ENCODE measurements at places on chromosomes 5 and 9. TPM values are rescaled to one million over a fixed set of nuclear protein-coding genes. Genes with fewer than 3 reads are reported as not detected.
A peak's percentile ranks its signal among the peaks of the same experiment; 100 is the strongest.

DNA sequence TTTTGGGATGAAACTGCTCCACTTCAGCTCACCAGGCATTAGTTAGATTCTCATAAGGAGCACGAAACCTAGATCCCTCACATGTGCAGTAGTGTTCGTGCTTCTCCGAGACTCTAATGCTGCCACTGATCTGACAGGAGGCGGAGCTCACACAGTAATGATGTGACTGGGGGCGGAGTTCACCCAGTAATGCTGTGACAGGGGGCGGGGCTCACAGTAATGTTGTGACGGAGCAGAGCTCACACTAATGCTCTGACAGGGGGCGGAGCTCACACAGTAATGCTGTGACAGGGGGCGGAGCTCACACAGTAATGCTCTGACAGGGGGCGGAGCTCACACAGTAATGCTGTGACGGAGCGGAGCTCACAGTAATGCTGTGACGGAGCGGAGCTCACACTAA is 27.1 kb upstream of the LRRC14B start:
- no peaks in the 10 kb centered on the region for H3K4me1 ChIP-seq
- no peak for DNase-seq
- H3K4me3 ChIP-seq: no peak overlapping the region

Gene FOXD4L3
- total RNA-seq: 0.13 TPM

GRCh38 chr5:59557572-59557971 is 336.0 kb downstream of the PDE4D start:
- no peaks in the 10 kb centered on the region for H3K27me3 ChIP-seq
- H3K36me3 ChIP-seq: no peaks in the 10 kb centered on the region
- H3K27ac ChIP-seq: no peak overlapping the region
- no peak for DNase-seq
- no peak overlapping the region for H3K4me3 ChIP-seq

- H3K27me3 ChIP-seq: peaks cover 12% of the 10 kb centered on the region
- DNase-seq: no peak
- no peaks in the 10 kb centered on the region for H3K36me3 ChIP-seq
- no peaks in the 10 kb centered on the region for H3K4me1 ChIP-seq
These were observed 56.9 kb upstream of the ALDH1A1 start for GRCh38 chr9:73009649-73010288.

GRCh38 chr5:72013766-72014624 is 93.3 kb upstream of the MAP1B start:
- no peak overlapping the region for H3K4me3 ChIP-seq
- no peak overlapping the region for H3K27ac ChIP-seq
- DNase-seq: no peak
- no peaks in the 10 kb centered on the region for H3K4me1 ChIP-seq

Gene C5orf63
- total RNA-seq: 6.4 TPM

DNA sequence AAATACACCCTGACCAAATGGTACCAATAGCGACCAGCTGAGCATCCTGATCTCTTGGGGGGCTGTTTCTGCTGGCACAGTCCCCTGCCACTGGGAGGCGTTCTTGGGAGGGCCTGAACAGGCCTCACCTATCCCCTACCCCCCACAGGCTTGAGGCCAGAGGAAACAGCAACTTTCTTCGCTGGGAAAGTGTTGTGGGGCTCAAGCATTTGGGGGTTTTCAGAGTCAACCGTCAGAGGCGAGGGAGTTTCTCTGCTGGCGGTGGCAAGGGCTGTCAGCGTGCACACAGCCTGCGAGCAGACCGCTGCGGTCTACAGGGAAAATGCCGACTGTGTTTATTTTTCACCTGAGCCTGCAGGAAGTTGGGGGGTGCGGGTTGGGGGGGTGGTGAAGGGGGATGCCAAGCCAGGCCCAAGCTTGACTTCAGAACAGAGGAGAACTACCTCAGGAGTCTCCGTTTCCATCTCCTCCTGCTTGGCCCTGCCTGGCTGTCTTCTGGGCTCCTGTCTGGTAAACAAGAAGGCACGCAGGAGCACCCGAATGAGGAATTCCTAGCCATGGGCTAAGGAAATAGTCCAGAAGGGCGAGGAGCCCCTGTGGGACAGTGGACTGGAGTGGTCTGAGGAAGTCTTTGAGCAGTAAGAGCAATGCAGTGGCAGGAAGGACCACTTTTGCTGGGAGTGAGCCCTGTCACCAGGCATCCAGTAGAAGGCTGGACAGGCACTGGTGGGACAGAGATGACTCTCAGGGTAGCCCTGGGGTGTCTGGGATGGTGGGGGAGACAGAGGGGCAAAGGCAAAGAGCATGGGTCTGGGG is 18.1 kb downstream of the TCF7 start:
- peaks cover 97% of the 10 kb centered on the region for H3K4me1 ChIP-seq
- H3K27me3 ChIP-seq: no peaks in the 10 kb centered on the region
- peaks cover 65% of the 10 kb centered on the region for H3K36me3 ChIP-seq

DNA sequence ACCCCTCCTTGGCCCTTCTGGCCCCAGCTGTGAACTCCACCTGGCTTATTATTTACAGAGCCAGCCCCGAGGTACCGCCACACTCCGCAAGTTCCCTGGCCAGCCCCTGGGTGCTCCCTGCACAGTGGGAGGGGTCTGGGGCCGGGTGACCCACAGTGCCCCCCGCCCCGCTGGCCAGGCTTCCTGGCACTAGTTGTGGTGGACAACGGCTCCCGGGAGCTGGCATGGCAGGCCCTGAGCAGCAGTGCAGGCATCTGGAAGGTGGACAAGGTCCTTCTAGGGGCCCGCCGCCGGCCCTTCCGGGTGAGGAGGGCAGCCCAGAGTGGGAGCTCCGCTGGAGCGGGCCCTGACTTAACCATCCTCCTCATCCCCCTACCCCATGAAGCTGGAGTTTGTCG is 3.9 kb downstream of the MAMDC4 start:
- no peak overlapping the region for H3K27ac ChIP-seq
- no peaks in the 10 kb centered on the region for H3K27me3 ChIP-seq
- no peak for DNase-seq
- H3K36me3 ChIP-seq: no peaks in the 10 kb centered on the region
- H3K4me1 ChIP-seq: no peaks in the 10 kb centered on the region
- H3K4me3 ChIP-seq: no peak overlapping the region

GRCh38 chr9:93112116-93112863 is 16.3 kb downstream of the CARD19 start:
- H3K4me1 ChIP-seq: peaks cover 28% of the 10 kb centered on the region
- H3K27ac ChIP-seq: no peak overlapping the region
- H3K27me3 ChIP-seq: no peaks in the 10 kb centered on the region
- no peak overlapping the region for H3K4me3 ChIP-seq
- DNase-seq: no peak

Gene NUTM2F
- total RNA-seq: not detected

GRCh38 chr5:53479590-53480415 is 626 bp upstream of the FST start:
- H3K36me3 ChIP-seq: no peaks in the 10 kb centered on the region
- peaks cover 59% of the 10 kb centered on the region for H3K27me3 ChIP-seq
- DNase-seq: peak; percentile 32
- peak overlapping the region; percentile 71 for H3K4me3 ChIP-seq

- H3K36me3 ChIP-seq: peaks cover 3% of the 10 kb centered on the region
- no peak overlapping the region for H3K27ac ChIP-seq
- DNase-seq: no peak
- no peak overlapping the region for H3K4me3 ChIP-seq
- no peaks in the 10 kb centered on the region for H3K4me1 ChIP-seq
These were observed 76.8 kb downstream of the SPEF2 start for GRCh38 chr5:35694481-35694880.

DNA sequence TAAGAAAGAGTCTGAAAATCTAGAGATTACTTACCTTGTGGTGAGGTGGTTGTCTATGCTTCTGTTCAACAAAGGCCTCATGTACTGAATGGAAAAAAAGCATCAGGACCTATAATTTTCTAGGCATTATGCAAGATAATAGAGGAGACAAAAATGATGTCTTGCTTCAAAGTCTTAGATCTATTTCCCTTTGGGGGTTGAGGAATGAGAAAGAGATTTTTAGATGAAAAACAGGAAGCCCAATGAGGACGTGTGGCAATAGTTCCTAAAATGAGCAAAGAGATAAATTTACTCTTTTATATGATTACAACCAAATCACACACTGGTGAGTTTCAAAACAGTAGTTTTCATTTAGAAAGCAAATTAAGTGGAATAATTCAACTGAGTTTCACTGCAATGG is 99.5 kb downstream of the GHR start:
- no peak overlapping the region for H3K4me3 ChIP-seq
- no peak overlapping the region for H3K27ac ChIP-seq
- peaks cover 4% of the 10 kb centered on the region for H3K27me3 ChIP-seq
- no peaks in the 10 kb centered on the region for H3K4me1 ChIP-seq
- no peak for DNase-seq

Gene PDE8B
- not detected for total RNA-seq

DNA sequence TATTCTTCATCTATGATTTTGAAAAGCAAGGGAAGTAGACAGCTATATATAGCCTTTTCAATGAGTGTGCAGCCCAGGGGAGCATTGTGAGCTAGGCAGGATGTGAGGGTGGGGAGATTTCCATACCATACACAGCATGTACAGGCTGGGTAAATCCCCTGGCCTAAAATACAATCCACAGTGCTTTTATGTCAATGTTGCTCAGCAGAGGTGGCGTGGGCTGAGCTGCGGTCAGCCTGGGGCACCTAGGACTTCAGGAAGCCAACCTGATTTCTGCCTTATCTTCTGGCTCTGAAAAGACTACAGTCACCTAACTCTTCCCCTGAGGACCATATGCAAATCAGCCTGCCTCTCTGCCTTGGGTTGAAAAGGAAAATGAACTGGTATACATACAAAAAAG is 6.3 kb upstream of the GARIN3 start:
- peak overlapping the region; percentile 90 for H3K27ac ChIP-seq
- peaks cover 81% of the 10 kb centered on the region for H3K4me1 ChIP-seq
- H3K4me3 ChIP-seq: peak overlapping the region; percentile 60
- H3K27me3 ChIP-seq: no peaks in the 10 kb centered on the region
- DNase-seq: peak; percentile 88

- H3K36me3 ChIP-seq: no peaks in the 10 kb centered on the region
- H3K27me3 ChIP-seq: peaks cover 2% of the 10 kb centered on the region
- DNase-seq: no peak
- H3K27ac ChIP-seq: no peak overlapping the region
- no peaks in the 10 kb centered on the region for H3K4me1 ChIP-seq
These were observed 38.3 kb downstream of the SLC6A3 start for GRCh38 chr5:1406681-1407640.

DNA sequence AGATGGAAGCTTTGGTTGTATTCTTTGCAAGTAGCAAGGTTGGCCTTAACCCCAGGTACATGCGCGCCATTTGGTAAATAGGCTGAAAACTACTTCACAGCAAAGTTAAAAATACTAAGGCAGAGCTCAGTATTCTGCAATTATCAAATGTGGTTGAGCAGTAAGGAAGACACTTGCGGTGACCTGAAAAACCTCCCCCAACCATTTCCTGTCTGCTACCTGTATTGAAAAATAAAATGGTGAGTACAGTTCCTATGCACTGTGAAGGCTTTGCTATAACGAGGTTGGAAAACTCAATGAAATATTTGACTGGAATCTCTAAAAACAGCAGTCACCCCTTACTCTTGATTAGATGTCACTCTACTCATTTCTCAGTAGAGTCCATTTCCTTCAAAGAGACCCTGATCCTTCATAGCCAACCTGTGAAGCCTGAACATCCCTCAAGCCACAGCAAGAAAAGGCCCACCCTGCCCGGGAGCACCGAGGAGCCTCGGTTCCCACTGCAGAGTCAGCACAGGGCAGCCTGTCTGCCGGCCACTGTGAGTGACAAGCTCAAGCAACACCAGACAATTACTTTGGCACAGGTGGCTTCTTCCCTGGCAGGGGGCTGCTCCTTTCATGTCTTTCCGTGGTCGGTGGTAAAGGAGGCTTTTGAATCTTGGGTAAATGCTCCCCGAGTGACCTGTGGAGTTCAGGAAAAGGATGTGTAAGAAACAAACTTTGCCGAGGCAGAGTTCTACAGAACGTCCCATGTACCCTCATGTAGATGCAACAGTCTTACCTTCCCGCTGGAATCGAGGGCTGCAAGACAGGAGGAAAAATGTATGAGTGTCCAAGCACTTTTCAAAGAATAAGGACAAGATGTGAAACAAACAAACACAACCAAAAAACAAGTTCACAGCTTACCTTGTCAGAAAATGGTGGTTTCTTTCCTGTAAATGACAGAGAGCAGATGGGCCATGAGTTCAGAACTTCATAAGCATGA is 29.6 kb downstream of the C5orf58 start:
- H3K27me3 ChIP-seq: no peaks in the 10 kb centered on the region
- H3K4me3 ChIP-seq: peak overlapping the region; percentile 70
- H3K36me3 ChIP-seq: peaks cover 99% of the 10 kb centered on the region

GRCh38 chr5:129148-129547 is 37.2 kb downstream of the PLEKHG4B start:
- H3K27ac ChIP-seq: no peak overlapping the region
- H3K4me3 ChIP-seq: no peak overlapping the region
- no peak for DNase-seq
- H3K36me3 ChIP-seq: no peaks in the 10 kb centered on the region
- peaks cover 10% of the 10 kb centered on the region for H3K27me3 ChIP-seq

Gene HTR4
- total RNA-seq: not detected

GRCh38 chr5:174945853-174946252 is 221.5 kb downstream of the MSX2 start:
- no peaks in the 10 kb centered on the region for H3K36me3 ChIP-seq
- H3K4me1 ChIP-seq: no peaks in the 10 kb centered on the region
- DNase-seq: no peak
- H3K27me3 ChIP-seq: peaks cover 9% of the 10 kb centered on the region
- no peak overlapping the region for H3K27ac ChIP-seq

Gene PCDHGB2
- total RNA-seq: 0.13 TPM

GRCh38 chr5:119011186-119011585 is 22.8 kb upstream of the DTWD2 start:
- H3K36me3 ChIP-seq: no peaks in the 10 kb centered on the region
- no peaks in the 10 kb centered on the region for H3K27me3 ChIP-seq
- no peak overlapping the region for H3K27ac ChIP-seq
- no peak overlapping the region for H3K4me3 ChIP-seq
- DNase-seq: no peak

Gene SLC27A6
- total RNA-seq: not detected

Gene NTNG2
- total RNA-seq: 3.8 TPM

DNA sequence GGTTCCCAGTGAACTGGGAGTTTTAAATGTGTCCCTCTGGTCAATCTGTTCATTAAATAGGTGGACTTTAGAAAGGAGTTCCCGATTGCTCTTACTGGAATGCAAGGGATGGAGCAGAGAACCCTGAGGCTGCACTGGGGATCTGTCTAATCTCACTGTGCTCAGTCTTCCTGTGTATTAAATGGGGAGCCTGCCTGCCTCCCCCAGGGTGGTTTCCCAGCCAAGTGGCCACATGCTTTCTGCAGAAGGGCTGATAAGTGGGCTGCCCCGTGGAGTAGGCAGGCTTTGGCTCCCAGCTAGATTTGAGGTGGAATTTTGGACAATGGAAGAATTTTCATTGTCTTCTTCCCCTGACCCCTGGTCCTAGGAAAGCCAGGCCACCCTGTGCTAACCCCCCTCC is 14.0 kb upstream of the PHYHD1 start:
- no peak for DNase-seq
- H3K27me3 ChIP-seq: no peaks in the 10 kb centered on the region
- no peak overlapping the region for H3K27ac ChIP-seq

Gene KIF4B
- 0.05 TPM for total RNA-seq

Gene GABRP
- total RNA-seq: not detected

Gene TPRN
- total RNA-seq: 10.9 TPM

DNA sequence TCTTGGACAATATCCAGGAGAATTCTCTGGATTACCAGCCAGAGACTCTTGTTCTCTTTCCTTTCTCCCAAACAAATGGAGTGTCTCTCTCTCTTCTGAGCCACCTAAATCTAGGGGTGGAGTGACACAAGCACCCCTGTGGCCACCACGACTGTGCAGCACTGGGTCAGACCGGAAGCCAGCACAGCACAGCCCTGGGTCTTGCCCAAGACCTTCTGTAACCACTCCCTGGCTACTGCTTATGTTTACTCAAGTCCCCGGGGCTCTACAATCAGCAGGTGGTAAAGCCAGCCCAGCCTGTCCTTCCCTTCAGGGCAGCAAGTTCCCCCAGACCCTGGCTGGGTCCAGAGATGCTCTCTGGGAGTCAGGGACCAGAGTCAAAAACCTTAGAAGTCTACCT is 110.0 kb upstream of the TUT7 start:
- H3K4me1 ChIP-seq: no peaks in the 10 kb centered on the region
- no peak for DNase-seq
- H3K27me3 ChIP-seq: peaks cover 4% of the 10 kb centered on the region
- H3K4me3 ChIP-seq: no peak overlapping the region
